Activated T-cell treated with anti-CD3 and anti-CD28 coated beads for 1 hour (primary cell): ENCODE measurements at places on chromosomes 5 and 9.

DNA sequence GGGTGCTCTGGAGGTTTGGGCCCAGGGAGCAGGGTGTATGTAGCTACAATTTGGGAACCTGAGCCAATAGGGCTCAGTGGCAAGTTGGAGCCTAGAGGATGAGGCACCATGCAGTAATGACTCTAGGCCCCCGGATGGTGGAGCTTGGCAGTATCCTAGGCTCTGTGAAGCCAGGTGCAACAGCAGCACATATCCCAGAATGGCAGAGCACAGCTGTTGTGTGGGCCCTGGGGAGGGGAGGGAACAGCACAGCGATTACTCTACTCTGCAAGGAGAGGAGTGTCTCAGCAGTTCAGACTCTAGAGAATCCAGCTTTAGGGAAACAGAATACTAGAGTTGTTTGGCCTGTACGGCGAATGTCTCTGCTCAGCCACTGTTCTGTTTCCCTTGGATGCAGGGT is 56.1 kb downstream of the LRRTM2 start:
- no peak for DNase-seq

DNA sequence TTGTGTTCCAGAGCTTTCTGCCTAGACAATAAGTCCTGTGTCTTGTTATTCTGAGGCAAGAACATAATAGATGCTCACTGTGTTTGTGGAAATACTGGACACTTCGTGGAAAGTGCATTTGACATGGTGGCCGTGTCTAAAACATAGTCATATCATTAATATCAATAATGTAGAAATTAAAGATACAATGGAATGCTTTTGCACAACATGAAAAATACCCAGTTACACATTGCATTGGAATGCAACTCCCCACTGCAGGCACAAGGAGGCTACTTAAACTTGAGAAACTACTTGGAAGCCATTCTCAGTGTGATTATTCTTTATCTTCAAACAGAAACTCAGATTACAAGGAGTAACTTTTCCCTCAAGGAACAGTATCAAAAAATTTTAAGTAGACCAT is 145.3 kb upstream of the ZNF462 start:
- no peak for DNase-seq

- DNase-seq: no peak
Observed at GRCh38 chr5:107640568-107640967, 30.2 kb downstream of the EFNA5 start.

- DNase-seq: no peak
Observed at GRCh38 chr9:21096172-21096900, 18.6 kb upstream of the IFNB1 start.
